MCF 10A (cell line): ENCODE measurements at places on chromosomes 3 and 15.
A peak's percentile ranks its signal among the peaks of the same experiment; 100 is the strongest.

DNA sequence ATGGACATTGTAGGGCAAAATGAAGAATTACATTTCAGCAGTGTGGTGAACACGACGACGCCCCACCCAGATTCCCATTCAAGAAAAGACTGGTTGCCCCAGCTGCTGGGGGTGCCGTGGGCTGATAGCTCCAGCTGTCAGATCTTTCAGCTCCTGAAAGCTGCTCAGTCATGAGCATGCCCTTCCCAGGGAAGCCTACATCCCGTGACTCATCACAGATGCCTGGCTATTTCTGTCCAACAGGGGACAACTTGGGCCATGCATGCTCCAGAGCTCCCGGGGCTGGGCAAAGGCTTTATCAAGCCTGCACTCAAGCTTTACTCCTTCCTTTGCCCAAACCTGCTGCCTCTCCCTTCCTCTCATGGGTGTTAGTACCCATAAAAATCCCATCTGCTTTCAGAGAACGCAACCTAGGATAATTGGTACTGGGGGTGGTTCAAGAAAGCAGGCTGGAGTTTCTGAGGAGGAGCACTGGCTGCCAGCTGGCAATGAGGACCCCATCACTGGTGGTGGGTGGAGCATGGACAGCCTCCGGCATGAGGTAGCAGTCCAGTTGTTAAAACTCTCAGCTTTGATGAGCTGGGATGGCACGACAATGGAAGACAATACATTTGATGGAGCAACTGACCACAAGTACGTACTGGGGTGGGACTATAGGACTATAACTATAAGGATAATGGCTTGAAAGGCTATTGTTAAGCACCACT is 16.4 kb upstream of the ST8SIA2 start:
- peaks cover 19% of the 10 kb centered on the region for H3K4me1 ChIP-seq
- peaks cover 23% of the 10 kb centered on the region for H3K27me3 ChIP-seq
- no peak overlapping the region for H3K4me3 ChIP-seq
- DNase-seq: peak; percentile 51
- no peaks in the 10 kb centered on the region for H3K36me3 ChIP-seq

GRCh38 chr3:98732286-98733052 is 30.7 kb upstream of the ST3GAL6 start:
- H3K27ac ChIP-seq: no peak overlapping the region
- no peaks in the 10 kb centered on the region for H3K36me3 ChIP-seq

- H3K4me3 ChIP-seq: no peak overlapping the region
- no peak overlapping the region for H3K27ac ChIP-seq
- peaks cover 51% of the 10 kb centered on the region for H3K36me3 ChIP-seq
- DNase-seq: peak; percentile 23
- no peaks in the 10 kb centered on the region for H3K27me3 ChIP-seq
Measured at GRCh38 chr3:97940034-97940433, 32.2 kb downstream of the RIOX2 start.

GRCh38 chr3:122246199-122246598 is 62.7 kb downstream of the CASR start:
- no peak overlapping the region for H3K4me3 ChIP-seq
- H3K27me3 ChIP-seq: peaks cover 31% of the 10 kb centered on the region
- no peaks in the 10 kb centered on the region for H3K4me1 ChIP-seq
- no peak for DNase-seq
- H3K27ac ChIP-seq: peak overlapping the region; percentile 6

- no peaks in the 10 kb centered on the region for H3K27me3 ChIP-seq
- H3K4me1 ChIP-seq: no peaks in the 10 kb centered on the region
- peaks cover 89% of the 10 kb centered on the region for H3K36me3 ChIP-seq
- H3K4me3 ChIP-seq: no peak overlapping the region
- no peak overlapping the region for H3K27ac ChIP-seq
Measured at GRCh38 chr15:74451322-74451721, 9.6 kb downstream of the UBL7 start.

- H3K27ac ChIP-seq: no peak overlapping the region
- no peak for DNase-seq
- no peaks in the 10 kb centered on the region for H3K36me3 ChIP-seq
- no peak overlapping the region for H3K4me3 ChIP-seq
- H3K4me1 ChIP-seq: peaks cover 13% of the 10 kb centered on the region
Measured at GRCh38 chr3:36965440-36965839, 20.6 kb upstream of the TRANK1 start.

GRCh38 chr15:56428821-56429458 is 36.0 kb downstream of the MNS1 start:
- H3K27ac ChIP-seq: peak overlapping the region; percentile 28
- H3K4me1 ChIP-seq: no peaks in the 10 kb centered on the region
- H3K36me3 ChIP-seq: peaks cover 22% of the 10 kb centered on the region
- peak; percentile 51 for DNase-seq
- no peaks in the 10 kb centered on the region for H3K27me3 ChIP-seq

GRCh38 chr3:97636465-97636864 is 128.1 kb upstream of the ARL6 start:
- H3K27ac ChIP-seq: no peak overlapping the region
- H3K36me3 ChIP-seq: no peaks in the 10 kb centered on the region
- DNase-seq: no peak
- H3K4me1 ChIP-seq: no peaks in the 10 kb centered on the region

DNA sequence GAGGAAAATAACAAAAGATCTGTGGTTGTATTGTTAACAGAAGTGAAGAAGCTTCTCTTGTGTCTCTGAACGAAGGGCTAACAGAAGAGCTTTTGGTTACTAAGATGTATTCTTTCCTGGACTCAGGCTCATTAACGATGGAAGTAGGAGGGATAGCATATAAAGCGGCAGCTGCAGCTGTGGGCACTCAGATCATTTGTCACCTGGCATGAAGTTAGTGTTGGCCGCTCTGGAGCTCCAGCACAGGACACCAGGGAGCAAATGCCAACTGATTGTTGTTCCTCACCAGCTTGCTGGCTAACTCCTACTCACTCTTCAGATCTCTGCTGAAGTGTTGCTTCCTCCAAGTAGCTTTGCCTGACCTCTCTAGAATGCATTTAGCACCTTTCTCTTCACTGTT is 15.5 kb upstream of the SLITRK3 start:
- DNase-seq: no peak
- H3K36me3 ChIP-seq: no peaks in the 10 kb centered on the region
- H3K4me1 ChIP-seq: no peaks in the 10 kb centered on the region
- no peak overlapping the region for H3K4me3 ChIP-seq
- H3K27me3 ChIP-seq: no peaks in the 10 kb centered on the region
- no peak overlapping the region for H3K27ac ChIP-seq

DNA sequence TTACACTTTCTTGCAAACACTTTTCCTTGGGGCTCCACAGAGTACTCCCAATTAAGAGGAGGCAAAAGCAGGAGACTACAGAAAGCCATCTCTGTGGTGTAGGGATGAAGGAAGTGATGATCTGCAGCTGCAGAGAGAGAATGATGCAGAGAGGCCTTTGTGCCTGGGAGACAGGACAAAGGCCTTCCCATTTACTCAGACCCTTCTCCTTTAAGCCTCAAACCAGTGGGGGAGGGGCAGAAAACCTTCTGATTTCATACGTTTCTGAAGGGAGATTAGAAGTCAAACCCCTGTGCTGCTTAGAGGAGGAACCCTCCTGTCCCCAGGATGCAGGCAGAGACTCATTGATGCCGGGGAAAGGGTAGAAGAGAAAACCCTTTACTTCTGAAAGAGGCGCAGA is 130.8 kb downstream of the NEO1 start:
- H3K36me3 ChIP-seq: no peaks in the 10 kb centered on the region
- H3K27me3 ChIP-seq: no peaks in the 10 kb centered on the region
- H3K4me3 ChIP-seq: no peak overlapping the region
- no peak for DNase-seq
- no peaks in the 10 kb centered on the region for H3K4me1 ChIP-seq
- no peak overlapping the region for H3K27ac ChIP-seq

GRCh38 chr3:54191220-54191619 is 68.9 kb downstream of the CACNA2D3 start:
- H3K27ac ChIP-seq: no peak overlapping the region
- H3K27me3 ChIP-seq: no peaks in the 10 kb centered on the region
- no peak for DNase-seq
- no peaks in the 10 kb centered on the region for H3K4me1 ChIP-seq

- no peak overlapping the region for H3K4me3 ChIP-seq
- H3K27ac ChIP-seq: peak overlapping the region; percentile 89
- H3K4me1 ChIP-seq: peaks cover 33% of the 10 kb centered on the region
- no peaks in the 10 kb centered on the region for H3K36me3 ChIP-seq
- no peaks in the 10 kb centered on the region for H3K27me3 ChIP-seq
Measured at GRCh38 chr3:170689296-170689829, 103.5 kb upstream of the SLC7A14 start.

GRCh38 chr3:51384055-51384725 is 901 bp upstream of the MANF start:
- no peaks in the 10 kb centered on the region for H3K27me3 ChIP-seq
- H3K4me1 ChIP-seq: peaks cover 22% of the 10 kb centered on the region
- peaks cover 9% of the 10 kb centered on the region for H3K36me3 ChIP-seq
- H3K27ac ChIP-seq: peak overlapping the region; percentile 98

DNA sequence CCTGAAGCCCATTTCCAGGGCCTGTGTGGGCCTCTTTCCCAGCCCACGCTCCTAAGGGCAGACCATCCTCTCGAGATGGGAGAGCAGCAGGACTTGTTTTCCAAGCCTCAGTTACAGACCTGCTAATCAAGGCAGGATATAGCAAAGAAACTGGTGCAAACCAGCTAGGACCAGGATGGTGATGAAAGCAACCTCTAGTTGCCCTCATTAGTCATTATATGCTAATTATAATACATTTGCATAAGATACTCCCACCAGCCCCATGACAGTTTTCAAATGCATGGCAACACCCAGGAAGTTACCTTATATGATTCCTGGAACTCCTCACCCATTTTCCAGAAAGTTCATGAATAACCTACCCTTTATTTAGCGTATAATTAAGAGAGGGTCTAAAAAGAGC is 34.4 kb upstream of the TRH start:
- peaks cover 9% of the 10 kb centered on the region for H3K4me1 ChIP-seq
- H3K36me3 ChIP-seq: peaks cover 15% of the 10 kb centered on the region
- H3K4me3 ChIP-seq: no peak overlapping the region

DNA sequence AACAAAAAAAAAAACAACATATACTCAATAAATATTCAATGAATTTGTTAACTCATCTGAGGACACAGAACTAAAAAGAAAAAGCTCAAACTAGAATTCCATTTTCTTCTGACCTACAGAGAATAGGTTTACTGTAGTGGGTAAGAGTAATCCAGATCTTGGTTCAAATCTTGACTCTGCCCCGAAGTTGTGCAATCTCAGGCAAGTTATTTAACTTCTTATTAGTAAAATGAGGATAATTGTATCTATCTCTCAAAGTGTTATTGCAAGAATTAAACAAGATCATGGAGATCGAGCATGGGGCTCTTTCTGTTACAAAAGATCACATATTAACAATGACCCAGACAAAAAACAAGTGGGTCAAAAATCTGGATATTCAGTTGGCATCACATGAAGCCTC is 41.1 kb upstream of the OXTR start:
- no peaks in the 10 kb centered on the region for H3K36me3 ChIP-seq
- no peak overlapping the region for H3K4me3 ChIP-seq
- DNase-seq: no peak
- H3K27ac ChIP-seq: no peak overlapping the region

- H3K4me3 ChIP-seq: no peak overlapping the region
- peak; percentile 32 for DNase-seq
- H3K36me3 ChIP-seq: no peaks in the 10 kb centered on the region
- no peaks in the 10 kb centered on the region for H3K27me3 ChIP-seq
Measured at GRCh38 chr15:87154761-87155160, 1075.1 kb downstream of the AGBL1 start.

DNA sequence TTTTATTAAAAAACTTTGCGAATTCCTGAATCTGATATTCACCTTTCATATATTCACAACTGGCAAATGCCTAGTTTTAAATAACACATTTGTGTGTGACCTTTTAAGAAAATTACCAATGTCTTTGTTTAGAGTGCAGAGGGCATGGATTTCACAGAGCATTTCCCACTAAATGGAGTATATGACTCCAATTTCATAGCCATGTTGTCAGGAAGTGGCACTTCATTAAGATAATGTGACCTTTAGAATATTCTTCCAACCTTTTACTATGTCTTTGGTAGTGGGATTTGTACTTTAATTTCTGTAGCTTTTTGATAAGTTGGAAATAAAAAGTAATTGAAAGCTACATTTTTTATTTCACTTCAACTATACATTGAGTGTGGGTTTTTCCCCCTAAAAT is 188.7 kb downstream of the NAALADL2 start:
- no peaks in the 10 kb centered on the region for H3K4me1 ChIP-seq
- no peak overlapping the region for H3K27ac ChIP-seq
- H3K36me3 ChIP-seq: no peaks in the 10 kb centered on the region
- no peak overlapping the region for H3K4me3 ChIP-seq
- no peak for DNase-seq

- no peaks in the 10 kb centered on the region for H3K27me3 ChIP-seq
- peak; percentile 58 for DNase-seq
- H3K4me1 ChIP-seq: peaks cover 27% of the 10 kb centered on the region
- peaks cover 16% of the 10 kb centered on the region for H3K36me3 ChIP-seq
- peak overlapping the region; percentile 95 for H3K4me3 ChIP-seq
- H3K27ac ChIP-seq: no peak overlapping the region
Measured at GRCh38 chr15:31326875-31327668, 437 bp downstream of the KLF13 start.

DNA sequence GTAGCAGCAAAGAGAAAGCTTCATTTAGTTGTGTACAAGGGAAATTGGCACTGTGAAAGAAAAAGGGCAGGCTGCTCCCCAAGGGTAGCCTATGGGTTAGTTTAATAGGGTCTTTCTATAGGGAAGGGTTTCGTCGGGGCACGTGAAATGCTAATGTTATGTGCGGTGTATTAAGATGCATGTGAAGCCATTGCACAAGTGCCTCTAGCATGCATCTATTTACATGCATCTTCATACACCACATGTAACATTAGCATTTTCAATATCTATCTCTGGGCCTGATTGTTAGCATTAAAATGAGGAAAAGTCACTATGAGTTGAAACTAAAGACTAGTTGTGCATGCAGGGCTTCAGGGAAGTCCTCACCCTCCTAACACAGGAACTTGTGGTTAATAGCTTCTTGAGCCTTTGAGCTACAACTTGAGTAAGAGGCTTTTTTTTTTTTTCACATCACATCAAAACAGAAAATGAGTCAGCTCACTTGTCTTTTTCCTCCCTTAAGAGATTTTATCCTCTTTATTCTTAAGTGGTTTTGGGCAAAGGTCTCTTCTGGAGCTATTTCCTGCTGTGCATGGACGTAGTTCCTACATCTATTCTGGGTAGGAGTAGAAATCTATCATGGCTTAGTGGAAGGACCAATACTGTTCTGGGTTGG is 613.4 kb downstream of the ZPLD1 start:
- H3K4me3 ChIP-seq: no peak overlapping the region

GRCh38 chr3:67384016-67384415 is 270.4 kb downstream of the SUCLG2 start:
- H3K27ac ChIP-seq: no peak overlapping the region
- H3K27me3 ChIP-seq: no peaks in the 10 kb centered on the region
- no peak for DNase-seq
- H3K36me3 ChIP-seq: peaks cover 2% of the 10 kb centered on the region
- peaks cover 5% of the 10 kb centered on the region for H3K4me1 ChIP-seq

- H3K27me3 ChIP-seq: no peaks in the 10 kb centered on the region
- H3K36me3 ChIP-seq: peaks cover 66% of the 10 kb centered on the region
- no peak overlapping the region for H3K4me3 ChIP-seq
- H3K27ac ChIP-seq: no peak overlapping the region
- DNase-seq: no peak
Measured at GRCh38 chr3:193617628-193618027, 24.6 kb downstream of the OPA1 start.
